Right atrium auricular region (tissue), 2 donors: ENCODE measurements at places on chromosomes 1 and 21.

DNA sequence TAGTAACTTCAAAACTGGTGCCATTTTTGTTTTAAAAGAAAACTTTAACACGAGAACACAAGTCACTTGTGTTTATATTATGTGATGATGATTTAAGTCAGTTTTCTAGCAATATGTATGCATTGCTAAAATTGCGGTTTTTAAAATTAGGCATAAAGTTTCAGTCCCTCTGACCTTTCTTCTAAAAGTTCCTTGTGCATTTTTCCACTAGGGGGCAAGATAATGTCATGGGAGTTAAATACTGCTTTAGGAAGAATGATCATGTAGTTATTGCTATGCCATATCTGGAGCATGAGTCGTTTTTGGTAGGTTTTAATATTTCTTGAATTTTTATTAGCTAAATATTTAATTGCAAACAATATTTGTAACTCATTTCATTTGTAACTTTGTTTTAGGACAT lies 10.7 kb downstream of the CDC7 start:
- H3K36me3 ChIP-seq, result no peaks in the 10 kb centered on the region
- H3K27ac ChIP-seq, result no peak overlapping the region
- H3K4me3 ChIP-seq, result no peak overlapping the region
- H3K27me3 ChIP-seq, result no peaks in the 10 kb centered on the region
- no peak for DNase-seq
- H3K4me1 ChIP-seq, result no peaks in the 10 kb centered on the region

DNA sequence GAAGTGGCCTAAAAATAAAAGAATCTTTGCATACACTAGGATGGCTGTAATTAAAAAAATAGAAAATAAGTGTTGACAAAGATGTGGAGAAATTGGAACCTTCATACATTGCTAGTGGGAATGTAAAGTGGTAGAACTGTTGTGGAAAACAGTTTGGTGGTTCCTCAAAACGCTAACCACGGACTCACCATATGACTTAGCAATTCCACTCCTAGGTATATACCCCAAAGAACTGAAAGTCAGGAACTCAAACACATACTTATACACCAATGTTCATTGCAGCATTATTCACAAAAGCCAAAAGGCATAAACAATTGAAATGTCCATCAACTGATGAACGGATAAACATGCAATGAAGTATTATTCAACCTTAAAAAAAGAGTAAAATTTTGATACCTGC lies 10.8 kb upstream of the HMGCL start:
- H3K4me3 ChIP-seq, result no peak overlapping the region
- no peak overlapping the region for H3K27ac ChIP-seq
- peaks cover 8% of the 10 kb centered on the region for H3K4me1 ChIP-seq
- H3K36me3 ChIP-seq, result no peaks in the 10 kb centered on the region
- no peak for DNase-seq

DNA sequence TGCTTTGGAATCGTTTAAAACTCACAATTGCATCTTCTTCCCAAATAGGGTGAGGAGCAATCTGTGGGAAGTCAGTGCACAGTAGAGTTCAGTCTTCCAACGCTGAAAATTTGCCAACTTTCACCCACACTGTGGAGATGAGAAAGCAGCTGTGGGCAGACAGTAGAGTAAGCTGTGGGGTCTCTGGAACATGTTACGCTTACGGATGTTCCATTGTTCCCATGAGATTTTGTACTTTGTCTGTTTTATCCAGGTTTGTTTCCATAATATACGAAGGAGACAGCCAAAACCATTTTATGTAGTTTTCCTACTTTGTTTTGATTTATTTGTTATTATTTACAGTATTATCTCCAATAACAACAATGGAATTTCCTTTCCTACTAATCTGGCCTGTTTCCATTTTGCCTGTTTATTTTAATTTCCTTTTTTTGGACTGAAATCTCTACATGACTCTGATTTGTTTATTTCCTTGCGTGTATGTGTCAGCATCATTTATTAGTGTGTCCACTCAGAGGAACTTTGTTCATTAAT lies 65.1 kb upstream of the RGL1 start:
- no peaks in the 10 kb centered on the region for H3K4me1 ChIP-seq
- no peaks in the 10 kb centered on the region for H3K27me3 ChIP-seq
- no peak overlapping the region for H3K4me3 ChIP-seq
- no peak for DNase-seq

- no peak for DNase-seq
- no peaks in the 10 kb centered on the region for H3K36me3 ChIP-seq
- no peak overlapping the region for H3K4me3 ChIP-seq
- no peaks in the 10 kb centered on the region for H3K4me1 ChIP-seq
- no peaks in the 10 kb centered on the region for H3K27me3 ChIP-seq
Measured at GRCh38 chr1:12703821-12704451, 12.0 kb upstream of the AADACL3 start.

DNA sequence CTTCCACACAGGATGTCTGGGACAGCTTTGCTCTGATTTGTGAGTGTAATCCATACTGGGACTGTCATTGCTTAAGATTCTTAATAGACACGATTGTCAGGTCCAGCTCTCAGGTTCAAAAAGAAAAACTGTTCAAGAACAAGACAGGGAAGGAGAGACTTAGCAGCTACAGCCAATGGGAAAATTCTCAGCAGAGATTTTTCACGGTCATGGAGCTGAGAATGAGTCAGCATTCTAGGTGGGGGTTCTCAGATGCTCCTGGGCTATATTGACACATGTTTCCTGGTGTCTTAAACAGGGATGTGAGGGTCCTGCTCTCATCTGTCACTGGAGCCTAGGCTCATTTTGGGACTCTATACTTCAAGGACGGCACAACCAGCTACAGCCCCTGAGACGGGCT lies 318.3 kb downstream of the RRAGC start:
- no peaks in the 10 kb centered on the region for H3K4me1 ChIP-seq
- H3K27me3 ChIP-seq, result no peaks in the 10 kb centered on the region
- H3K4me3 ChIP-seq, result no peak overlapping the region
- H3K27ac ChIP-seq, result no peak overlapping the region
- no peak for DNase-seq

DNA sequence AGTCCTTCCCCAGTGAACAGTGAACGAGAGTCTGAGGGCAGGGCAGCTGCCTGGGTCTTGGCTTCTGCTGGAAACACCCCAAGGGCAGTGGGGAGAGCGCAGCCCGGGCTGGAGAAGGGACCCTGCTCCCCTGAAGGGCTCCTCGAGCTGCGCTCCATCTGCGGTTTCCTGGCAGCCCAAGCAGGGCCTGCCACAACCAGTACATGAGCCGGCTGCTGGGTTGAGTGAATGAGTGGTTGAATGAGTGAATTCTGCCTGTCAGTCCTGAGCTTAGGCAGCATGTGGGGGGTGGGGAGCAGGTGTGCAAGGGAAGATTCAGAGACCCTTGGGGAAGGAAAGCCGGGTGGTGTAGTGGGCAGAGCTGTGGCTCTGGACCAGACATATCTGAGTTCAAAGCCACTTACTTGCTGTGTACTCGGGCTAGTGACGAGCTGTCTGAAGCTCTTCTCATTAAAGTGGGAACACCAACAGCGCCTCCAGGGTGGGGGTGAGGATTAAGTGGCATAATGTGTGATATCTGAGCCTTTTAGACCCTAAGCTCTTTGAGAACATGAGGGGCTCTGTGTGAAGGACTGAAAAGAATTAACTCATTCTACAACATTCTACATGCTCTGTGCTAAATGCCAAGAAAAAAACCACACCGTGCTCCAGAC lies 3.7 kb downstream of the OPRD1 start:
- H3K27ac ChIP-seq, result no peak overlapping the region
- H3K4me3 ChIP-seq, result no peak overlapping the region
- no peaks in the 10 kb centered on the region for H3K27me3 ChIP-seq

DNA sequence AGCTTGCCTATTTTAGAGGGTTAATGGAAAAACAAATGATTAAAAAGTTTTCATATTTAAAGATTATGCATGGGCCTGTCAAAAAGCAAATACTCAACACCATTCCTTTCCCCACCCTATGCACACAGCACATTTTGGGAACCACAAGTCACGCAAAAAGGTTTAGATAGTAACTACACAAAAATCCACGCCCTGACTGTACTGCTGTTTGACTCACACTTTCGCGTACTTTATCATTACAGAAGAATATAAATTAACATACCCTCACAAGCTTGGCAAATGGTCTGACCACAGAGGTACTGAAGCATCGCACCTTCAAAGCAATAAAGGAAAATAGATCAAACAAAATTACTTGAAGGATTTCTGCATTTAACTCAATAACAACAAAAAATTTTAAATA lies 1.4 kb downstream of the ATP5PO start:
- peaks cover 41% of the 10 kb centered on the region for H3K4me1 ChIP-seq
- peak overlapping the region; percentile 85 for H3K4me3 ChIP-seq
- H3K27me3 ChIP-seq, result no peaks in the 10 kb centered on the region
- peak overlapping the region; percentile 97 for H3K27ac ChIP-seq
- peaks cover 45% of the 10 kb centered on the region for H3K36me3 ChIP-seq

- H3K4me3 ChIP-seq, result no peak overlapping the region
- H3K27ac ChIP-seq, result no peak overlapping the region
- H3K36me3 ChIP-seq, result no peaks in the 10 kb centered on the region
- H3K4me1 ChIP-seq, result no peaks in the 10 kb centered on the region
Measured at GRCh38 chr1:41672173-41672572, 187.7 kb upstream of the EDN2 start.

- peak overlapping the region; percentile 54 for H3K27ac ChIP-seq
- no peak for DNase-seq
- no peaks in the 10 kb centered on the region for H3K27me3 ChIP-seq
- H3K4me3 ChIP-seq, result no peak overlapping the region
- H3K4me1 ChIP-seq, result peaks cover 86% of the 10 kb centered on the region
Measured at GRCh38 chr1:12172042-12172851, 5.5 kb downstream of the TNFRSF1B start.

DNA sequence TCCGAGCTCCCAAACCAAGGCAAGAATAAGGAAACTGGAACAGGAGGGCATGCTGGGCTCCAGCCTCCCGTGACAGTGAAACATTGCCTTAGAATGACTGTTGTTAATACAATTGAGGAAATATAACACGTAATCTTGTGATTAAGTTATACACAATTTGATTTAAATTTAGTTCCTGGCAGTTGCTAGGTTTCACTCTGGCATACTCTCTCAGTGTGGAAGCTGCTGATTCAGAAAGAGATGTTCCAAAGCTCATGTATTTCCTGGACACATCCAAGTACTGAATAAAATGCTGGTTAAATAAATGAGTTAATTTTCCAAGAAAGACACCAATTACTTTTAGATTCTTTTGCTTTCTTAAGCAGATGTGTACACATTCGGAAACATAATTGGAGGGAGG lies 176.1 kb downstream of the GRIK1 start:
- no peak overlapping the region for H3K4me3 ChIP-seq
- no peaks in the 10 kb centered on the region for H3K4me1 ChIP-seq
- H3K36me3 ChIP-seq, result no peaks in the 10 kb centered on the region
- no peaks in the 10 kb centered on the region for H3K27me3 ChIP-seq
- H3K27ac ChIP-seq, result no peak overlapping the region

DNA sequence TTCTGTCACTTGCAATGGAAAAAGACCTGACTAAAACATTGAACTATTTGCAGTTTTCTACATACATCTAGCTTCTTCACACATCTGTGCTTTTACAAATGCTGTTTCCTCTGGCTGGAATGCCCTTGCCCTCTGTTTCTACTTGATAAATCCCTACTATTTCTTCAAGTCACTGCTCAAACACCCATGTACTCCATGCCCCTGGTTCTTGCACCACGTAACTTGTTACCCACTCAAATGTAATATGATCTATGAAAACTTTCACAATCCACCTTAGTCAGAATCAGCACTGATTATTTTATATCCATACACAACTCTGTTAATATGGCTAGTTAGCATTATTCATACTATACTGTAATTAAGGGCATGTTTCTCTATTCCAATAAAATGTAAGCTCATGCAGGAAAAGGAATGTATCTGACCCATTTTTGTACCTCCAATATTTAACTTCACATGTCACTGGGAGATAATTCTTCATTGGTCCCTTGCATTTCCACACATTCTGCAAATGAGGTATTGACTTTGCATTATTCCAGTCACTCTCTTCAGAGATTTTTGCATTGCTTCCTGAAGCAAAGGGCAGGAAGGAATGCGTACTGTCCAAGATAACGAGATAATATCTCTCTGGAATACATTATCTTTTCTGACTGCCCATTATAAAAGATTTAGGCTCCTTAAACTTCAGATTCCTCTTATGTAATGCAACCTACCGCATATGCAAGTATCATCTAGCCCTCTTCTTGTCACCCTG lies 158.3 kb downstream of the COL24A1 start:
- no peaks in the 10 kb centered on the region for H3K27me3 ChIP-seq
- H3K4me1 ChIP-seq, result no peaks in the 10 kb centered on the region
- no peaks in the 10 kb centered on the region for H3K36me3 ChIP-seq
- DNase-seq, result no peak

GRCh38 chr1:207318072-207318619 lies 3.3 kb upstream of the CD55 start:
- no peaks in the 10 kb centered on the region for H3K27me3 ChIP-seq
- no peaks in the 10 kb centered on the region for H3K36me3 ChIP-seq
- H3K4me3 ChIP-seq, result no peak overlapping the region
- H3K27ac ChIP-seq, result peak overlapping the region; percentile 36

GRCh38 chr1:185369786-185370185 lies 52.7 kb upstream of the IVNS1ABP start:
- H3K4me1 ChIP-seq, result no peaks in the 10 kb centered on the region
- no peaks in the 10 kb centered on the region for H3K27me3 ChIP-seq
- no peaks in the 10 kb centered on the region for H3K36me3 ChIP-seq
- H3K4me3 ChIP-seq, result no peak overlapping the region
- DNase-seq, result no peak

- H3K27me3 ChIP-seq, result no peaks in the 10 kb centered on the region
- H3K4me1 ChIP-seq, result peaks cover 21% of the 10 kb centered on the region
- H3K36me3 ChIP-seq, result no peaks in the 10 kb centered on the region
- no peak overlapping the region for H3K27ac ChIP-seq
Measured at GRCh38 chr1:2592672-2593071, 6.1 kb downstream of the PRXL2B start.

DNA sequence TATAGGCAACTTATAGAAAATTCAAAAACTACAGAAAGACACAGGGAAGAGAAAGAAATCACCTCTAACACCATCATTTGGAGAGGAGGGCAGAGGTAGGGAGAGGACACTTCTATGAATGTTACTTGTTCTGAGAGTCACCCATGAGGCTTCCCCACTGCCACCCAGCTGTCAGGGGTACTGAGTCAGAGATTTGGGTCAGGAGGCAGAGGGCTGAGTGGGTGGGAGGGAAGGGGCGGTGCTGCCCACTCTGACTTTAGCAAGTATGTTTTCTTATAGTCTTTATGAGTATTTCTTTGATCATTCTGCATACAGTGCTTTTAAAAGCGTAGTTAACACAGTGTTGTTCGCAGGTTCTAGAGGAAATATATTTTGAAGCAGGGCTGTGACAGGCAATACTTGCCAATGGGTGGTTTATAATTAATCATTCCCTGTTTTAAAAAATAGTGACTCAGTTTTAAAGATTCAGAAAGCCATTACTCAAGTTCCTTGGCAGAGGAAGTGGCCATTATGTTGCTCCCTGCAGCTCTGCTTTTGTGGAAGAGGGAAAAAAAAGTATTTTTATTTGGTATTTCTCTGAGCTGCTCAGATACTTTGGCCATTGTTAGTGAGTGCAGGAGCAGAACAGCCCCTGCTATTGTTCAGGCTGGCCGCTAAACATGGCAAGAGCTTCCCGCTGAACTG lies 18.3 kb downstream of the IL6R start:
- H3K4me1 ChIP-seq, result peaks cover 86% of the 10 kb centered on the region
- no peaks in the 10 kb centered on the region for H3K27me3 ChIP-seq
- DNase-seq, result no peak
- no peaks in the 10 kb centered on the region for H3K36me3 ChIP-seq
- no peak overlapping the region for H3K4me3 ChIP-seq
- H3K27ac ChIP-seq, result peak overlapping the region; percentile 94
